ENCODE measurements at places on chromosomes 1 and 21.

DNA sequence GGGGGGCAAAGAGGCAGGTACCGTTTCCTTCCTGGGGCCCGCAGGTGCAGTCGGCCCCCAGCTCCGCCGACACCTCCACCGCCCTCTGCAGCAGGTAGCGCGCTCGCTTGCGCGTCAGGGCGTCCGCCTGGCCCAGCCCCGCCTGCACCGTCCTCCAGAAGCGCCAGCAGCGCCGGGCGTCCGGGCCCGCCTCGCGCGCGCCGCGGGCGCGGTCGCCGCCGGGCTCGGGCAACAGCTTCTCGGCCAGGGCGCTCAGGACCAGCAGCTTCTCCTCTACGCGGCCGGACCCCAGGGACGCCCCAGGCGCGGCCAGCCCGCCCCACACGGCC lies 863 bp downstream of the TARBP1 start:
- no peak for DNase-seq

DNA sequence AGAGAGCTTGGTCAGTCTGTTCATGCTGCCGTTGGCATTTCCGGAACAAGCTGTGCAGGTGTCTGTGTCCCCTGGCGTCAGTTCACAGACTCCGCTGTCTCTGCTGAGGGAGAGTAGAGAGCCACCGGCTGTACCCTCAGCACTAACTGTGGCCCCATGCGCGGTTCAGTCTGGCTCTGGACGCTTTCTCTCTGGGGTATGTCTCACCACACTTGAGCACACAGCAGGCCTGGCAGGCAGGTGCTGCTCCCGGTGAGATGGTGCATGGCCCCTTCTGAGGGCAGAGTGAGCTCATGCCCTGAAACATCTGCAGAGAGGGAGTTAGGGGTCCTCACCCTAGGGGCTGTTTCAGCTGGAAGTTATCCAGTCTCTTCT lies 60.0 kb upstream of the TLR5 start:
- DNase-seq: no peak

DNA sequence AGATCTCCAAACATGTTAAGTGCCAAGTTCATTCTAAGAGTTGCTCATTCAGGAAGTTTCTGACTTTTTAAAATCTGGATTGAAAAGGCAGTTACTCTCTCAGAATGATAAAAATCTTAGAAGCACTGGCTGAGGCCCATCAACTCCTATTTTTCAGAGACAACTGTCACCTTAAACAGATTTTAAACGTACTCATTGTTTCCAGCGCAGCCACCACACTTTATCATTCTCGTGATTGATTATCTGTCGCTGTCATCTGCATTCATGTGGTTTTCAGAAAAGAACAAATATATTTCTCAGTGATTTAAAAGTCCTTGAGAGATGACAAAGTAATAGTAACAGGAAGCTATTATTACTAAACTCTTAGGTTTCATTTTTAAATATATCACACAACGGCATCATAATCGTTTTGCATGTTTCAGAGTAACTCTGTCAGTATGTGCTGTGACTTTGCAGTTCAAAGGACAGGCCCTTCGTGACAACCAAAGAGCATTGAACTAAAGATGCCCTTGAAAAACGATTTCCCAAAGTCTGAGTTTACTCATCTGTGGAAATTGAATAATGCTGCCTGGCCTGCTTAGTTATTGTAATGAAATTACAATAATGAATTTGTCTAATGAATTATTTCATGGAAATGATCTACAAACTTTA lies 14.9 kb upstream of the KCNK1 start:
- no peak for DNase-seq

DNA sequence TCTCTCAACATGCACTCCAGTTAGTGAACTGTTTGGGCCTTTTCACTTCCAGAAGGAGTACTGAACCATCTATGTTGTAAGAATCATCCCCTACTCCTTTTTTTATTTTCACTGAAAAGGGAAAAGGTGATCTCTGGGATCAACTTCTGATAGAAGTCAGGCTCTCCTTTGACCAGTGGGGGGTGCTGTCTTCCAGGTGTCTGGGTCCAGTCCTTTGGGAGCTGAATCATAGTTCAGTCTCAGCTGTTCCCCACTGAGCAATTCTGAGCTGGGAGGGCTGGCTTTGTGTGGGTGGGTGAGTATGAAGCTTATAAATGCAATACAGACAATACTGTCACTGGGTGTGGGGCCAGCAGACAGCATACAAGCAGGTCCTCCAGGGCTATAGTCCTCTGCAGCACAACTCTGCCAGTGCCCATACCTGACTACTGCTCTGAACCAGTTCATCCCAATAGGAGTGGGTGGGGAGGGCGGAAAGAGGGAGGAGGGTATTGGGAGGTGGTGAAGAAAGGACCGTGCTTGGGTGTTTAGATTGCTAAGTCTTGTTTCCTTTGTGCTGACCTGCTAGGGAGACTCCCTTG lies 12.5 kb upstream of the SARS1 start:
- peak; percentile 30 for DNase-seq

GRCh38 chr1:166947398-166948043 lies 27.8 kb downstream of the ILDR2 start:
- peak; percentile 95 for DNase-seq

Measured in brain (organoid and tissue), 16 donors.